ENCODE measurements at places on chromosomes 5 and 9.

GRCh38 chr9:35470894-35471293 lies 19.0 kb upstream of the RUSC2 start:
- no peak for DNase-seq

DNA sequence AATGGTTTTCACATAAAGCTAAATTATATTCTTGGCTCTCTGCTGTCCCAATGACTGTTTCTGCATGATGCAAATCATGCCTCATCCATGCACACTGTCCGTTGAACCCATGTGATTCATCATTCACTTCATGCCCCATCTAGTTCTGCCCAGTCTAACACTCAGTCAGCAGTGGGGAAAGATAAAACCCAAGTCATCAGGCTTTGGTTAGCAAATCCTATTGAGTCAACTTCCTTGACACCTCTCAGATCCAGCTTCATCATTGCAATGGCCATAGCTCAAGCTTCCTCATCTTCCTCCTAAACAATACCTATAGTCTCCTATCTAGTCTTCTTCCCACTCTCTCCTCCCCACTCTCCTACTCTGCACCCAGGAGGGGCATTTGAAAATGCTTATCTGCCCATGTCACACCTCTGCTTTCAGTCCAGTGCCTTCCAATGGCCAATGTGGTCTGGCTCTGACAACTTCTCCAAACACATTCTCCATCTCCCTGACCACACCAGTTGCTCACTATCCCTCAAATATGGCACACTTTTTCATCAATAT lies 266.0 kb upstream of the TRIM32 start:
- DNase-seq: no peak

DNA sequence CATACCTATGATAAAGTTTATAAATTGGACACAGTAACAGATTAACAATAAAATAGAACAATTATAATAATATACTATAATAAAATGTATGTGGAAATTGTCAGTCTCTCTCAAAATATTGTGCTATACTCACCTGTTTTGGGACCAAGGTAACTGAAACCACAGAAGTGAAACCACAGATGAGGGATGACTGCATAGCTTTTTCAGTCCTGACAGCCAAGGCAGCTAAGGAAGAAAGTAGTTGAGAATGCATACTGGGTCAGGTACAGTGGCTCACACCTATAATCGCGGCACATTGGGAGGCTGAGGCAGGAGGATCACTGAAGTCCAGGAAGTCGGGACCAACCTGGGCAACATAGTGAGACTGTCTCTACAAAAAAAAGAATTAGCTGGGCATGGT lies 8.9 kb downstream of the SRP19 start:
- no peak for DNase-seq

DNA sequence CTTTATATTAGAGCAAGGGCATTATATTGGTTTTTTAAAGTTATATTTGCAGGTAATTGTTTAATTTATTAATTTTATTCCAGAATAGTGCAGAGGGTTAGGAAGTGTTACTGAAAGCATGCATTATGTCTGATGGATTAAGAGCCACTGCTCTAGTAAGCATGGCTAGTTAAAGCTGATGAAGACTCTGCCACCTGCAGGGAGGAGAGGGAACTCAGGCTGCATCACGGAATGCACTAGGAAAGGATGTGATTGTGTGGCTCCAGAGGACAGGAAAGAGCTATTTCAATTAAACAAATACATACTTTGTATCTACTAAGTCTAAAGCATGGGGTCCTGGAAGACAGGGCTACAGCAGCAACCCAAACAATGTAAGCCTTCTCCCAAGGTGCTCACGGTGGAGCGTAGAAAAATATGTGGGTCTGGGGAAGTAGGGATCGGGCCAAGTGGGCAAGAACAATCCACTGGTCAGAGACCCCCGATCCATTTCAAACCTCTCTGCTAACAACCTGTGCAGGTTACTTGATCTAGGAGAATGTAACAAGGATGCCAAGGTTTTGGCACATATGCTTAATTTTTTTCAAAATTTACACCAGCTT lies 15.3 kb upstream of the GRXCR2 start:
- DNase-seq: no peak

DNA sequence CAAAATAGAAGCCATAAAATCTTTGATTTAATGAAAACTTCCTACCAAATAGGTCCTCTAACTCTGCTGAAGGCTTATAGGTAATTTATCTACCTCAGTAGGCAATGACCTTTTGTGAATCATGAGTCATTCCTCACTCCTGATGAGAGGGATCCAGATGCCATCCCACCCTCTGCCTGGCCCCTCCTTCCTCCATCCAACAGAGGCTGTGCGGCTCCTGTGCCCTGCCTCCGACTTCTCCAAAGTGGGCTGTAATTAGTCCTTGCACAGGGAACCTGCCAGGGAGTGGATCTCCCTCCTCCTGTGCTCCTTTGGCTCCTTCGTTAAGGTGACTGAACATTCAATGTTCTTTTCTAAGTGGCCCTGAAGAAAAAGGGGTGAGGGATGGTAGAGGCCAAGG lies 213.9 kb upstream of the TBCA start:
- DNase-seq: no peak

- no peak for DNase-seq
Observed at GRCh38 chr5:81717860-81718259, 33.0 kb downstream of the SSBP2 start.
